PC-9 (cell line): ENCODE measurements at places on chromosomes 7 and 10. TPM values are rescaled to one million over a fixed set of nuclear protein-coding genes. Genes with fewer than 3 reads are reported as not detected.

The FFAR4 gene
- total RNA-seq = 0.25 TPM in 1 of 2 replicates, not detected in the other

The NCOA4 gene
- 142 and 143 TPM in 2 replicates for total RNA-seq

The SMKR1 gene
- 8.3 and 8.9 TPM in 2 replicates for total RNA-seq

The GOLGA7B gene
- total RNA-seq = 0.90 and 1.1 TPM in 2 replicates

GRCh38 chr10:14588084-14588937 is 186.4 kb downstream of the FAM107B start:
- DNase-seq = peak; percentile 94

DNA sequence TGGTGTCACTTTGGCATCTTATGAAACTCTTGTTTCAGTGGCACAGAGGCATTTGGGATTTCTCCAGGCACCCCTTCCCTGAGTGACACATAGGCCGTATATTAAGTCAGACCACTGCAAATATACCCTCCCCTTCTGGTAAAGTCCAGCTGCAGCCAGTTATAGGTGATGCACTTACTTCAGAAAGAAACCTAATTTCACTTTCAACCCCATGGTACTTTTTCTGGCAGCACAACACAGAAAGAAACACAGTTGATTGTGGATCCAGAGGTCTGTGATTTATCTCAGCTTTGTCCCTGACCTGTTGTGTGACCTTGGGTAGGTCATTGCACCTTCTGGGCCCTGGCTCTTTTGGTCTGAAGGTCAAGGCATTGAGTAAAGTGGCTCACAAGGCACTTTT is 173.2 kb downstream of the BUB3 start:
- DNase-seq = no peak

DNA sequence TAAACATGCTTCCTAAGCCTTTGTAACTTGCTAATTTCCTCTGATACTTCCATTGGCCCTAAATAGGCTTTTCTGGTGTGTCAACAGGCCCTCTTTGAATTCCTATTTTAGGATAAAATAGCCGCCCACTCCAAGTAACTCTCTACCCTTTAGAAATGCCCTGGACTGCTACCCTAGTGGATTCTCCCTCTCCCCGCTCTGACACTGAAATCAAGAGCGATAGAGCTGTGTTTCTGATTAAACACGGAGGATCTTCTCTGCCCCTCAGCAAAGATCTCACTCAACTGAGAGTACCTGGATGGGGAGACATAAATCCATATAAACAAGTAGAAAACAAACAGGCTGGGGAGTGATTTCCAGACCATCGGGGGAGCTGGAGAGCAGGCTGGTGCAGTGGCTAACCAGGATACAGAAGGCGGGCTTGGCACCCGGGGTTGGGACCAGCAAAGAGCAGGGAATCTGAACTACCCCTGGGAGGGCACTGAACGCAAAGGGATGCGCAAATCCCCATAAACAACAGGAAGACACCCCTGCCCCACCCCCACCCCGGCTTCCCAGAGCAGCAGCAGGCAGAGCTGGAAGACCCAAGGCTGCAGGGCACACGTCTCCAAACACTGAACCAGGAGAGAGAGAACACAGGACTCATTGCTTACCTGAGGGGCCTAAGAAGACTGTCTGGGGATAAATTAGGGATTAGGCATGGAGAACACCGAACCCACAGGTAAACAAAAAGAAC is 2.5 kb downstream of the ASB13 start:
- DNase-seq = no peak

DNA sequence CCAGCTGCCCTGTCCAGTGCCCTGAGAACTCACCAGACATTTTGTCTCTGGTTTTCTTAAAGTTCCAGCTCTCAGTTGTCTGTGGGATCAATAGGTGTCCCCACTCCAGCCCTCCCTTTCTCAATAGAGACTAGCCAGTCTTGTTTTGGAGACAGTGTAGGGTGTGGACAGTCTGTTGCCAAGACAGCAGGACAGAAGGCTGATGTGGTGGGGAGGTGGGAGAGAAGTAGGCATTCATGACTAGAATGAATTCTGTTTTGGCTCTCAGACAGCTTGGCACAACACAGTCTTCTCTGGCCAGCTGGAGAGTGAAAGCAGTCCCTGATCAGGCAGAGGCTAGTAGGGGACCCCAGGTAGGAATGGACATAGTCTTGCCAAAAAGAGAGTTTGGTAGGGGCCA is 467.0 kb upstream of the PODXL start:
- DNase-seq = no peak

DNA sequence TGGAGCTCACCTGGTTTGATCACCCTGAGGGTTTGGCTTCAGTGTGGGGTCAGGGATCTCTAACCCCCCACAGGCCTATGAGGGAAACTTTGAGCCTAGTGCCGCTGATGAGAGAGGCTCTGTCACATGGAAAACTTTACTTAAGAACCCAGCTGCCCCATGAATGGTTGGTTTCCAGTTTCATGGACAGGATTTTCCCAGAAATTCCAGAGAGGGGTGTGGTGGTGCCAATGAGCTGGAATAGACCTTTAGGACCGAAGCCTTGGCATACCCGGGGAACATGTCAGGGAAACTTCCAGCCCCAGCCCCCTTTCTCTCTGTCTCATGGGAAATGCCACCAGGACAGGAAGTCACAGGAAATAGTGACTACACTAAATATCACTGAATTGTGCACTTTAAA is 36.9 kb downstream of the AKR1B1 start:
- DNase-seq = no peak

- DNase-seq = no peak
Measured at GRCh38 chr10:131580076-131580652, 268.6 kb upstream of the TCERG1L start.

GRCh38 chr7:24882989-24883621 is 96.9 kb downstream of the OSBPL3 start:
- DNase-seq = no peak

DNA sequence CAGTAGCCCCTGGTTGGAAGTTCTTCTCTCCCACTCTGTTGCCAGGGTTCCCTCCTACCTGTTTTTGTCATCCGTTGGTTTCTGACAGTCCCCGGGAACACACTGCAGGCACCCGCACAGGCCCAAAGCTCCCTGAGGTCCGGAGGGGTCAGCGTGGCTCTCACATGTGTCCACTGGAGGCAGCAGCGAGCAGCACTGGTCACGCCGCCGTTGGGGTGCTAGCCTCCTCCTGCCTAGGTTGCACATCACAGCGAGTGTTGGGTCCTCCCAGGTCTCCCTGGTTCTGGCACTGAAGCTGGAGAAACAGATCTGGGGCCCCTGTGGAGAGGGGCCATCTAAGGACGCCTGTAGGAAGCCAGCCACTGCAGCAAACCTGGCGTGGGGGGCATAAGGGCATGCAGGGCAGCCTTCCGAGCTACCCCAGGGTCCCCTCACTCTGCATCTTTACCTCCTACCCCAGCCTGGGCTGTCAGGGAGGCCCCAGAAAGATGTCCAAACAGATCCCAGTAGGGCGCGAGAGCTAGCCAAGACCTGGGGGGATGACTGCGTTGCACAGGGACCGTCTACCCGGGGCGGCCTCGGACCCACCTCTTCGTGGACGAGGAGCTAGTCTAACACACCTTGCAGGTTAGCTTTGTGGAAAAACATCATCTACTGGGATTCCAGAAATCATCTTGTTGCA is 28.9 kb downstream of the LRRC27 start:
- DNase-seq = no peak

DNA sequence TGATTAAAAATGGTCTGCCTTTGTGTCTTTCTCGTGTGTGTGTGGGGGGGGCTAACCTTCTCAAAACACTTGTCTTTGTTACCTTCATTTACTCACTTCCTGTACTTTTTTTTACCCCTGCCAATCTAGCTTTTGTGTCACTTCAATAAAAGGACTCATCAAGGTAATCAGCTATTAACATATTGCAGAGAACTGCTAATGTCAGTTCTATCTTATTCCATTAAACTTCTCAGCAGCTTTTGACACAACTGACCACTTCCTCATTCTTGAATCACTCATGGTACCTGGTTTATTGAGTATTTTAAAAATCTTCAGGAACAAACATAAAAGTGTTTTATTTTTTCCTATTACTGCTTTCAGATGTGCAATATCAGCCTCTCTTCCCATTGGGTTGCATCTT is 59.8 kb downstream of the SLC25A40 start:
- DNase-seq = no peak

GRCh38 chr7:117227091-117227490 is 95.8 kb downstream of the WNT2 start:
- no peak for DNase-seq

- DNase-seq = no peak
Measured at GRCh38 chr7:15197042-15197977, 294.8 kb upstream of the DGKB start.

DNA sequence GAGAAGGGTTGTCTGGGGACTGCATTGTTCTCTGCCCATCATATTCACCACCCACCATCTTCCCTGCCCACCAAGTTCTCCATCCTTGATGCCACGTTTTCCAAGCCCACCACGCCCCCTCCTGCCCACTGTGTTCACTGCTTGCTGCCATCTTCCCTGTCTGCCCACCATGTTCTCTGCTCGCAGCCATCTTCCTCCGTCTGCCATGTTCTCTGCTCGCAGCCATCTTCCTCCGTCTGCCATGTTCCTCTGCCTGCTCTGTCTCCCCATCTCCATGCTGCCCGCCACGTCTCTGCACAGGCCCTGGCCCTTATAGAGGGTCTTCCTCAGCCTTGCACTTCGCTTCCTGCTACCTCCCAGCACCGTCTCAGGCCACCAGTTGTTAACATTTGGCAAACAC is 30.0 kb upstream of the ZNF32 start:
- no peak for DNase-seq

DNA sequence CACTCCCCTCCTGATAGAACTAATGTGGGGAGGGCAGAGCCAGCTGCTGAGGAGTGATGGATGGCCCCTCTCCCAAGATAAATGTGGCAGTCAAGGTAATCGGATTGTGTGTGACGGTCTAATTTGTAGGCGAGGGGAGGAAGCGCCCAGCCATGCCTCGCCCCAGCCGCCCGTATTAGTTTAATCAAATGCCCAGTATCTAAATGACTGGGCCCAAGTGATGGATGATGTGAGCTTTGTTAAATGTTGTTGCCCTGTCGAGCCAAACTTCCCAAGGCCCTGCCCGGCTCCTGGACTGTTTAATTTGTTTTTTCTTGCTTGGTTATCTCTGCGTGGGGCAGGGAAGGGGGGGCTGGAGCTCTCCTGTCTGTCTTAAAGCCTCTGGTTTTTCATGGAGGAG is 88.4 kb upstream of the PPIF start:
- no peak for DNase-seq

DNA sequence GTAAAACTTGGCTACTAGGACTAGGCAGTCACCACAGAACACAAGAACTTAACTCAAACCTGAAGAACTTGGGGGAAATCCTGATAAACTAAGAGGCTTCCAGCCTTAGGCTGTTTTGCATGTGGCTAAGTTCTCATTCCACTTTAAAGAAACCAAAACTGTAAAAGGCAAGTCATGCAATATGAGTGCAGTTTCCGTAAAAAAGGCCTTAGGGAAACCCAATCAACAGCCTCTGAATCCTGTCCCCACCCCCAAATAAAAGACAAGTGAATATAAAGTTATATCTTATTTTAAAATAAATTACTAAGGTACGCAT is 95.1 kb downstream of the USP6NL start:
- DNase-seq = no peak

GRCh38 chr7:104894726-104895521 is 119.1 kb upstream of the KMT2E start:
- no peak for DNase-seq

GRCh38 chr10:16016688-16017087 is 156.4 kb upstream of the MINDY3 start:
- no peak for DNase-seq

DNA sequence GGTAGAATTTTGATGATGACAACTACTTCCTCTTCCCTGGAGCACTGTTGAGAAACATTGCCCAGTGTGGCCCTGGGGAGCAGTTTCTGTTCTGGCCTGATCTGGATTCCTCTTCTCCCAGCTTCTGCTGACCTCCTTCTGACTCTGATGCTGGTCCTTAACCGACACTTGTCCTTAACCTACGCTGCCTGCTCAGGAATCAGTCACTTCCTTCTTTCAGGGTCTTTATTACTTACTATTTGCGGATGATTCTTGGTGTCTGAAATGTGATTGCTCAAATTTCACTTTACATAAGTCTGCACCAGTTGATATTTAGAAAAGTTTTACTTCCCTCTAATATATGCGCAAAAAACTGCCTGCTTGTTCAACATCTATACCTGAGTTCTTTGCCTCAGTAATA is 164.1 kb downstream of the PTEN start:
- DNase-seq = no peak

DNA sequence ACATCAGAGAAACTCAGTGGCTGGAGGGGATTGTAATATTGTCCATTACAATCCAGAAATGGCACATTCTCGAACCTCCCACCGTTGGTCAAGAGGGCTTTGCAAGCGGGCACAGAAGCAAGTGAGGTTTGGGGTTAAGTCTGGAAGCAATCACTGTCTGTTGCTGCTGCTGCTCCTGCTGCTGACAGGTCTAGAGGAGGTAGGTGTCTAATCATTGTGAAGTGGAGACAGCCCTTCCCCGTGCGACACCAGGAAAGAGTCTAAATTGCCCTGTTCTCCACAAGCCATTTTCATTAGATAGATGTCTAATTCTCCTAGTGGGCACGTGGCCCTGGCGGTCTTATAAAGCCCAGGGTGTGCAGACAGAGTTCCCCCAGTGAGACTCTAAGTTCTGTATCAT is 43.5 kb downstream of the NPS start:
- DNase-seq = no peak

DNA sequence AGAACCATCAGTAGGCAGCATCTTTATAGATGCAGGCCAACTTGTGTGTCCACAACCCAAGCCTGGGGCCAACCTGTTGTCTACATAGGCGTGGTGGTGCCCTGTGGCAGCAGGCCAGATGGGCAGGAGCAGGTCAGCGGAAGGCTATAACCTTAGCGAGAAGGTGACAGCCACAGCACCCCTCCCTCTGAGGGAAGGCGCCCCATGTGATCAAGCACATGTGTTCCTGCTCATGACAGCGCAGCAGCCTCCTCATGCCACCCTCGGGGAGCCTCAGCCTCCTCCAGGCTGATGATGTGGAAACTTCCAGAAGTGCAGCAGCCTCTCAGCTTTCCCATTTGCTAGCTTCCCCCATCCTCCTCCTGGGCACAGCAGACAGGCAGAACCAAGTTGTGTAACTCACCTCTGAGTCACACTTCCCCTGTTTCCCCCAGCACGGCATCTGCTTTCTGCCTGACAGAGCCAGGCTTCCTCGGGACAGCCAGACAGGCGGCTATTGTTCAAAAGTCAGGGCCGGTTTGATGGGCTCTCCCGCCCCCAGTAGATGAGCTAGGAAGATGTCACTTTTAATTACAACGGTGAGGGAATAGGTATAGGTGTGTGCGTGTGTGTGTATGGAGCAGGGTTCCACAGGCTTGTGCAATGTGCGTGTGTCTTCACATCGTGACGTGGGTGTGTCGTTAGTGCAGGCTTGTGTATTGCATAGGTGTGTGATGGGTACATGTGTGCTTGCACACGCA is 312.0 kb upstream of the ZMIZ1 start:
- DNase-seq = peak; percentile 86

- peak; percentile 69 for DNase-seq
Measured at GRCh38 chr7:50733552-50733951, 49.1 kb downstream of the GRB10 start.

DNA sequence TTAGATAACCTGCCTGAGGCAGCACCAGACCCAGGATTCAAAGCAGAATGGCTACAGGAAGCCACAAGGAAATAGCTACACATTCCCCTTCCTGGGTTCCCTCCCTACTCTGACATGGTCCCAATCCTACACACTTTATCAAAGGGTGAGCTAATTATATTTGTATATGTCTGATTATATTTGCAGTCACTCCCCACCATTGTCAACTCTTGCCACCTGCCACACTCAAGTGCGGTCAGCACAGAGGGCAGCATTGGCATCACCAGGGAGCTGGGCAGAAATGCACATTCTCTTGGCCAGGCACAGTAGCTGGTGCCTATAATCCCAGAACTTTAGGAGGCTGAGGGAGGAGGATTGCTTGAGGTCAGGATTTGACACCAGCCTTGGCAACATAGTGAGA is 114.1 kb upstream of the PDLIM1 start:
- DNase-seq = no peak
